ENCODE measurements at places on chromosomes 5 and 9.

GRCh38 chr9:97437051-97437600 lies 25.2 kb downstream of the TDRD7 start:
- DNase-seq: no peak

DNA sequence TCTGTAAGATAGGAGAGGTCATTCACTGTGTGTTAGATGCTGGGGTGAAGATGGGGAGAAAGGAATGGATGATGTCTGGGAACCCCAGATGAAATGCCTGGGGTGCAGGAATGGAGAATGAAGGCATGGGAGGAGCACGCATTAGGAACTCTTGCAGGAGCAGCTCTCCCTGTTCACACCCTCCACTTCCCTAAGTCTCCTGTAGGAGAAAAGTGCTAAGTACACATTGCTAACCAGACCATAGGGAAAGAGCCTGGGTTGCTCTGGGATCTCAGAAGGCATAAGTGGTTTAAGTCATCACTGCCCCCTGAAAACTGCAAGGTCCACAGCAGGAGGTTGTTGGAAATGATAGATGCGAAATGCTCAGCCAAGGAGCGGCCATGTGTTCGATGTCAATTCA lies 163.1 kb downstream of the SEC61B start:
- no peak for DNase-seq

DNA sequence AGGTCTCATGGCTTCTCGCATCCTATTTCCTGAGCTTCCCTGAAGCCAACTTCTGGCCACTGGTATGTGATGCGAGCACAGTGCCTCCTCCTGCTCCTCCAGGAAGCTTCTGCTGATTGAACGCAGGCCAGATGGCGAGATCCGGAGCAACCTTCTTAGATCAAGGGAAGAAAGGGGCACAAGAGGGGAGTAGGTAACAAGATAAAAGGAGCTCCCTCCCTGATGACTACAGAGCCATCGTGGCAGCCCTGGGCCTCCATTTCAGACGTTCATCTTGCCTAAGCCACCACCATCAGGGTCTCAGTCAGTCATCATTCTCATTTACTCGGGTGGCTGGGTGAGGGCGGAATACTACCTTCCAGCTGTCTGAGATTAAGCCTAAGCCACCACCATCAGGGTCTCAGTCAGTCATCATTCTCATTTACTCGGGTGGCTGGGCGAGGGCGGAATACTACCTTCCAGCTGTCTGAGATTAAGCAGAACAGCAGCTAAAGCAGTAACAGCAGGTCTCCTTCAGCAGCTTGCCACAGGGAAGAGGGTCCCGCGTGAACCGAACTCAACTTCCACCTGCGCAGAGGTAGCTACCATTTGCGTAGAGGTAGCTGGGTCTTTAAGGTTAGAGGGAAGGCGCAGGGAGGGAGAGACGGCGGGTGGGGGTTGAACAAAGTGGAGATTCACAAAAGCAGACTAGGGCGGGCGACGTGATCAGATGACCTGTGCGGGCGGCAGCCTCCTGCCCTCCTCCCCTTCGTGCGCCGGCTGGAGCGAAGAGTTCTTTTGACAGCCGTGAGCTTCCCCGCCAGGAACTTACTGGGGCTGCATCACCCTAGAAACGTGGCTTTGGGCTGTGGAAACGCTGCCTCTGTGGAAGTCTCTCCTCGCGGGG lies 27.9 kb upstream of the MGAT1 start:
- peak; percentile 53 for DNase-seq

GRCh38 chr5:127999909-128000308 lies 83.7 kb upstream of the SLC12A2 start:
- no peak for DNase-seq

- no peak for DNase-seq
These were observed 615.0 kb downstream of the RAB3C start for GRCh38 chr5:59197911-59198310.

- no peak for DNase-seq
These were observed 23.3 kb downstream of the CLPTM1L start for GRCh38 chr5:1321576-1321975.

DNA sequence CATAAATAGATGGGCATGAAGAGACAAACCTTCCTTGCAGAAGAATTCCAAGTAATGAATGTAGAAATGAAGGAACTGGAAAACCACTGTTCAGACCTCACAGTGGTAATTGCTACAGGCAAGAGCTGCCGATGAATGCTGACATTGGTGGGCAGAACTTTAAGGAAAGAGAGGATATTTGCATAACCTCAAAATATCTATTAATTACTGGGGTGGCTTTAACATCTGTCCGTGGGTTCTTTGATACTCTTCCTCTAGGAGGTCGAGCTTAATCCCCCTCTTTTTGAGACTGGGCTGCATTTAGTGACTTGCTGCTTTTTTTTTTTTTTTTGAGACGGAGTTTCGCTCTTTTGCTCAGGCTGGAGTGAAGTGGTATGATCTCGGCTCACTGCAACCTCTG lies 34.7 kb downstream of the LAMC3 start:
- DNase-seq: no peak

GRCh38 chr5:56339732-56340131 lies 106.6 kb upstream of the ANKRD55 start:
- no peak for DNase-seq

DNA sequence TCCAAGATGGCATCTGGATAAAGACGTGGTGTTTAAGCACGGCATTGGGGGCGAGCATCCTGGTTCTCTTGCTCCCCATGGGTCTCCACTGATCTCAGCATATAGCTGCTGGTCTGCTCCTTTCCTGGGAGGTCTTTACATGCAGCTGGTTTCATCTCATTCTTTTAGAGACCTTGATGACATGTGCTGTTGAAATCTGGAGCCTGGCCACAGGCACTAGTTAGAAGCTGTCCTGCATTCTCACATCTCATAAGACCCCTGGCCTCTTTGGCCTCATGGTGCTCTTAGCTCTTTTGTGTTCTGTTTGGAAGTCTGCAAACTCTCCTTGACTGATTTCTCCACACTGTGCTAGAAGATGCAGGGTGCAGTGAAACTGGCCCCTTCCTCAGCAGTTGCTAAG lies 113.0 kb downstream of the SMARCA2 start:
- DNase-seq: no peak

- DNase-seq: no peak
These were observed 544 bp upstream of the SNX24 start for GRCh38 chr5:122844910-122845228.

GRCh38 chr9:37999588-38000189 lies 69.3 kb downstream of the SHB start:
- no peak for DNase-seq

DNA sequence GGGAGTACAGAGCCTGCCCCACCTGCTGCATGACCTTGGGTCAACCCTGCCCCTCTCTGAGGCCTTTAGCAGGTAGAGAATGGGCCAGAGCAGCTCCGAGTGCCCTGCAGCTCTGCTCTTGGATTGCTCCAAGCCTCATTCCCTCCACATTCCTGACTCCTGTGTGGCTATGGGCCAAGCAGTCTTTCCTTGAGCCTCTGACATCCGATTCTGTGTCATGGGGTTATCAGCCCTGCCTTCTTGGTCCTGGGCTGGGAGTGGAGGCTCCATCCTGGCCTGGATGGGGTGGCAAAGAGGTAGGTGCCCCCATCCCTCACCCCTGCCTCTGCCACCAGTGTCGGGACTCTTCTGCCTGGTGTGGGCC lies 13.7 kb downstream of the FPGS start:
- no peak for DNase-seq

GRCh38 chr9:95494022-95494415 lies 22.8 kb downstream of the PTCH1 start:
- DNase-seq: no peak

DNA sequence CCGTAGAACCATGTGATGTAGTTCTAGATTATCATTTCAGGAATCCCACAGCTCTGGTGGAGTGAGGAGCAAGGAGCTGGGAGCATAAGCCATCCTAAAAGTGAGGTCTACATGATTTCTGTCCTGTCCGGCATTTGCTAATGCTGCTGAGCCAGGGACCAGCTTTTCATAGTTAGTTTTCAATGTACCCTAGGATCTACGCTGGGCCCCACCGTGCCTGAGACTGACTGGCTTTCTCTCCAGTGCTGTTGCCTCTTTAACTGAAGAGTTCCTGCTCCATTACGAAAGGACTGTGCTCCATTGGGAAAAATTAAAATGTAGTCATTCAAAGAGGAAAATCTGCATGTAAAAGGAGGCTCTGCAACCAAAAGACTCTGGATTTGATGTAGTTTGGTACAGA lies 634.8 kb downstream of the DMRTA1 start:
- DNase-seq: no peak

- DNase-seq: no peak
These were observed 217.9 kb downstream of the ENC1 start for GRCh38 chr5:74422671-74423070.

GRCh38 chr9:90165281-90165680 lies 477.3 kb downstream of the DIRAS2 start:
- no peak for DNase-seq

- no peak for DNase-seq
These were observed 211.2 kb downstream of the GOLPH3 start for GRCh38 chr5:31962871-31963307.

GRCh38 chr5:91114658-91115057 lies 268.5 kb downstream of the ARRDC3 start:
- no peak for DNase-seq

GRCh38 chr5:40396317-40396716 lies 283.4 kb upstream of the PTGER4 start:
- DNase-seq: no peak

- DNase-seq: no peak
These were observed 31.8 kb upstream of the LMX1B start for GRCh38 chr9:126581893-126582292.

- DNase-seq: no peak
These were observed 20.9 kb downstream of the SLC6A18 start for GRCh38 chr5:1245905-1246576.

- no peak for DNase-seq
These were observed 141.3 kb downstream of the SCAMP1 start for GRCh38 chr5:78501411-78502352.

GRCh38 chr5:61640179-61641021 lies 308.3 kb downstream of the ZSWIM6 start:
- DNase-seq: no peak

GRCh38 chr9:18888290-18888689 lies 144.7 kb downstream of the SAXO1 start:
- DNase-seq: no peak

DNA sequence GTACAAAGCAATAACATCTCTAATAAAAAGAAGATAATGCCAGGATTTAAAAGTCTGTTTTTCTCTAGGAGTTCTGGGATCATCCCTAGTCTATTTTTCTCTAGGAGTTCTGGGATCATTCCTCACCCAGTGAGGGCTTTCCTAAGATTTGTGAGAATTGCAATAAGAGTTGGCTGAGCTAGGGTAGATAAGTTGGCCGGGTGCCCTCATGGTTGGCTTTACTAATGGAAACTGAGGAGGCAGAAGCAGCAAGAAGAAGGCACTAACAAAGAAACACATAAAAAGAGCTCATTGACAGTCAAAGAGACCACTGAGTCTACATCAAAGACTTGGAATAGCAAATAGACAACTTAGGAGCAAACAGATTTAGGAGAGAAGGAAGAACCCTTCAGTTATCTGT lies 4.2 kb downstream of the SLC1A3 start:
- no peak for DNase-seq

GRCh38 chr5:136080113-136080482 lies 51.3 kb downstream of the TGFBI start:
- DNase-seq: no peak

DNA sequence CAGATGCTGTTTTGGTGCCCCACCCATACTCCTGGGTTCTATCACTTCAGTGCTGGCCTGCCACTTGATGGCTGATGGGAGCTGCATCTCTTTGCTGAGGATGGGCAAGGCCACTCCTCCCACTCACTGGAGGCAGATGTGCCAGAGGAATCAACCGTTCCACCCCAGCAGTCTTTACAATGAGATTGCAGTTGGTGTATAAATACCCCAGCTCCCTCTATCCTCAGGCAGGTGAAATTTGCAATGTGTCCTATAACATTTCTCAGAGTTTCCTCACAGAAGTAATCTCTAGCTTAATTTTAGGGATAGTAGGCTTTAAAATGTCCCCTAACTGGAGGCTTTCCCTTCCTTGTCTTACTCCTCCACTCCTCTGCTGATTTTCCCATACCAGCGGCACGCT lies 36.5 kb upstream of the ERCC6L2 start:
- no peak for DNase-seq

DNA sequence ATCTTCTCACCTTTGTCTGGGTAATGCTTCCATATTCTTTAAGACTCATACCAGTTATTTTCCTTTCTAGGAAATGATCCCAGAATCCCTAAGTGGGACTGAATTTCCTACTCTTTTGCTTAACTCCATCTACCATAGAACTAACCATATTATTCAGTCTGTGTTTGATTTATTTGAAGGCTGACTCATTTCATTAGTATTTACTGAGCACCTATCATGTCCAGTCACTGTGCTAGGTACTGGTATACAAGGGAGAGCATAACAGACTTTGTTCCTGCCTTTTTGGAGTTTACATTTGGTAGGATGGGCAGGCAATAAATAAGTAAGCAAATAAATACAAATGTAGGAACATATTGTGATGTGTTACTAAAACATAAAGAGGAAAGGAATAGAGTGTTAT lies 4.3 kb downstream of the NPR2 start:
- no peak for DNase-seq

- no peak for DNase-seq
These were observed 49.6 kb downstream of the LRSAM1 start for GRCh38 chr9:127500862-127501261.

DNA sequence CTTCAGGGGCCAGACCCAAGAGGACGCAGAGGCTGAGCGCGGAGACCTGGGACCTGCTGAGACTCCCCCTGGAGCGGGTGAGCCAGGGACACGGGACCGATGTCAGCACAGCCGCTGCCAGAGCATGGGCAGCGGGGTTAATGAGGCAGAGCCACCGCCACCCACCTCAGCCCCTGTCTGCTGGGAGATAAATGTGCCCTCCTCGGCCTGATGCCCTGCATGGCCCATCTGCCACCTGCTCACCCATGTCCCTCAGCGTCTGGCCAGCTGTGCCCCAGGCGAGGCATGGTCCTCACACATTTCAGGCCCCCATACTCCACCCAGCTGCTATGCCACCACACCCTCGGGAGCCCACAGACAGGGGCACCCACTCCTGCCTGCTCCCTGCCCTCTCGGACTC lies 14.9 kb downstream of the DNLZ start:
- no peak for DNase-seq
